ENCODE measurements at places on chromosomes 2 and 18.

DNA sequence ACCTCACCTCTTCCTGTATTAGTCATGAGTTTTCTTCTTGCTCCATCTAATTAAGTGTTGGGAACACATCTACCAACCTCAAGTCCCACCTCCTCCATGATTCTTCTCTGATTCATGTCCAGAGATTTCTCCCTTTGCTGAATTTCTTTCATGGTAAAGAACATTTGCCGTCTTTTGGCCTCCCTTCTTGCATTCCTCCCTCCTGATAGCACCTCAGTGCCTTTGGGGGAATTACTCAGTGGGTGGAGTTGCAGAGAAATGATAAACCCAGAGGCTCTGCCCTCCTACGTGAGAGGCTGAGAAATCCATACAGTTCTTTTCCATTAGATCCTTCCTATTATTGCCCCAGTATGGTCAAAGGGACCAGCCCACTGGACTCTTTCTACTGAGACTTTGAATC, 651.9 kb downstream of the SLC4A3 start:
- no peak for DNase-seq

- no peak for DNase-seq
These were observed 250 bp downstream of the ACTR1B start for GRCh38 chr2:97663626-97663961.

GRCh38 chr2:37819186-37819585, 105.9 kb upstream of the RMDN2 start:
- DNase-seq: no peak

DNA sequence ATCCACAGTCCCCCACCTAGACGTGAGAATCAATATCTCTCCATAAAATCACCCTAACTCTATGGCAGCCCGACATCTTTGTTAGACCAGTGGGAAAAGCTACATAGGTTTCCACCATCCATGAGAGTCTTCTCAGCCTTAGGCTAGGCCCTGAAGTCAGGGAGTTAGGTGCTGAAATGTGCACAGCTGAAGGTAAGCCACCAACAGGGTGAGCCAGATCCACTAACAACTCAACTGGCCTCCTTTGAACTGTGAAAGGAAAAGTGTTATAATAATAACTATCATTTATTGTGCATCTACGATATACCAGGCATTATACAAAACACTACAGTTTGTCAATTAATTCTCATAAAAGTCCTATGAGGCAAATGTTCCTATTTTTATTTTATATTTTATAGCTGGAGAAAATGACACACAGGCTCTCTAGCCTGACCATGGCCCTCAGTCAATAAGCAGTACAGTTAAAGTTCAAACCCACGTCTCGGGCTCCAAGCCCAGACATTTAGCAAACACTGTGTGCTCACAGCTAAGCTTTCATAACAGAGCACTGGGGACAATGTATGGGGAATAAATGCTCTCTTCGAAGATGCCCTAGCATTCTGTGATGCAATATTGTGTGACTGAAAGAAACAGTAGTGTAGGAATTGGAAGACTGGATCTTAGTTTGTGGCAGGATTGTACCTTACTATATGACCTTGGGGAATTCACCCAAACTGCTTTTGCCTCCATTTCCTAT, 11.2 kb upstream of the CYP27C1 start:
- DNase-seq: no peak

- DNase-seq: no peak
These were observed 13.0 kb downstream of the VPS4B start for GRCh38 chr18:63409301-63409700.

- DNase-seq: no peak
These were observed 345.1 kb downstream of the DYSF start for GRCh38 chr2:71798266-71799012.

GRCh38 chr2:119864318-119864717, 104.6 kb downstream of the PTPN4 start:
- no peak for DNase-seq

GRCh38 chr2:212299943-212300342, 238.7 kb downstream of the ERBB4 start:
- DNase-seq: no peak

GRCh38 chr2:76563730-76564129, 853.0 kb upstream of the GCFC2 start:
- no peak for DNase-seq

- DNase-seq: no peak
These were observed 179.4 kb upstream of the ZFP36L2 start for GRCh38 chr2:43405829-43406228.

- no peak for DNase-seq
These were observed 11.0 kb upstream of the CBLN2 start for GRCh38 chr18:72555101-72555500.

GRCh38 chr2:129895526-129896082, 83.9 kb upstream of the RAB6C start:
- DNase-seq: no peak

DNA sequence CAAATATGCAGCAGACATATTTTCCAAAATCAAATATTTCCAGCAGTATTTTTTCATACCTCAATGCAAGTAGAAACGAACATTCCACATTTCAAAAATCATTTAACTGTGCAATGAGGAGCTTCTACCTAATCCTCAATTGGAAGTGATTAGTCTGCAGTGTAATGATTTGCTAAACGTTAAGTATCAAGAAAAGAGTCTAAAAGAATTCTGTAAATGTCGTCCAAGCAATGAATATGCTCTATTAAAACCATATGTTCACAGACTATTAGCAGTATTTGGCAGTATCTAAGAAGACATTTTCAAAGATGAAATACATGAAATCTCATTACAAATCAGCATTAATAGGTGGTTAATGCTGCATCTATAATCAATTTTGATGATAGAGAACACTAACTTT, 15.9 kb downstream of the DYM start:
- DNase-seq: no peak

DNA sequence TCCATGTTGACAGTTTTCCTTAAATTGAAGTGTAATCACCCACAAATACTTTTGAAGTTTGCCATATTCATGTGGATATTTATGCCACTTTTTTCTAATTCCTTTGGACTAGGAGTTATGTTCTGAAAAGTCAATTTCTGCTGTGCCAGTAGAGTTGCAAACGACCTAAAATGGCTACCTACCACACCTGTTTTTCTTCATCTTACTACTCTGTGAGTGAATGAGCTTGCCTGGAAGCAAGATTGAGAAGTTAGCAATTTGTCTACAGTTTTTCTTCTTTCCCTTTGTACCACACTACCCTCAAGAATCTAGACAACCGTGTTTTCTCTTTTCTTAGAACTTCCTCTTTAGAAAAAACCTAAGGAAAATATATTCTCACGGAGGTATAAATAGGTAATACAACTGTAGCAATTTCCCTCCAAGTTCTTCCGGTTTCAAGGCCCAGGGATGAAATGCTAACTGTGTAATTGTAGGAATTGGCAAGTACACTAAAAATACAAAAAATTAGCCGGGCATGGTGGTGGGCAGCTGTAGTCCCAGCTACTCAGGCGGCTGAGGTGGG, 7.3 kb upstream of the SLC39A10 start:
- DNase-seq: no peak

GRCh38 chr2:200944467-200945394, 18.7 kb downstream of the ORC2 start:
- DNase-seq: peak; percentile 21

- DNase-seq: no peak
These were observed at the start of gene SP5 for GRCh38 chr2:170715062-170715931. Gene SP5, plus strand, starts transcription at chr2:170715337. Its CDS starts 176 bp downstream, at chr2:170715513.

GRCh38 chr2:100983201-100983600, 18.9 kb upstream of the RPL31 start:
- DNase-seq: no peak

- no peak for DNase-seq
These were observed 376.5 kb downstream of the TMEM182 start for GRCh38 chr2:103138123-103138901.

- DNase-seq: no peak
These were observed 56.5 kb upstream of the ERBB4 start for GRCh38 chr2:212595036-212595654.

DNA sequence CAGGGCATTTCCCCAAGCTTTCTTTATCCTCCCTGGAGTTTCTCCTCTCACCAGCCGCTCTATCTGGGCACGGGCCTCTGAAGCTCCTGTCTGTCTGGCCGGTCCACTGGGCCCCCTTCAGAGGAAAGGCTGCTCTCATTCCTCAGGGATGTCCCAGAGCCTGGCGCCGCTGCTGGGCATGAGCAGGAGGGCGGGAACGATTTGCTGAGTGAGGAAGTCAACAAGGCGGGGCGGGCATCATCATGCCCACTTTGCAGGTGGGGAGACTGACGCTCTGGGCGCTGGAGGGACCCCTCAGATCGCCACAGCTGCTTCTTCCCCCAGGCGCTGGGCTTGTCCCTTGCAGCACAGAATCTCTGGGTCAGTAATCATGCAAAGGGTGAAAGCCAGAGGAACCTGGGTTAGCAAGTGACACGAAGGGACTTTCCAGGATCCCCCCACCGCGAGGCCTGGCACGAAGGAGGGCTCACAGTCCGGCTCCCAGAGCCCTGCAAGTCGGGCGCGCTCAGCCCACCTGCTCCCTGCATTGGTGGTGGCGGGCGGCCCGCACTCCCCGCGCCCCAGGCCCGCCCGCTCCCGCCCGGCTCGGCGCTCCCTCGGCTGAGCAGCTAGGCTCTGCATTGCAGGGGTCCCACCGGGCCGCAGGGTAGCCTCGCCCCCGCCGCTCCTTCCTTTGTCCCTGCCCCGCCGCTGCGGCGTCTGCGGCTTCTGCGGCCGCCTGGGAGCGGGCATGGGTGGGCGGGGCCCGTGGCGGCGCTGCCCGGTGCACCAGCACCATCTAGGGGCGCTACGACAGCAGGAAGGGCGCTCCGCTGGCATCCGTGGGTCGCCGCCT, 157.8 kb downstream of the CYRIA start:
- no peak for DNase-seq

GRCh38 chr2:58572731-58573130, 331.6 kb upstream of the FANCL start:
- DNase-seq: no peak

DNA sequence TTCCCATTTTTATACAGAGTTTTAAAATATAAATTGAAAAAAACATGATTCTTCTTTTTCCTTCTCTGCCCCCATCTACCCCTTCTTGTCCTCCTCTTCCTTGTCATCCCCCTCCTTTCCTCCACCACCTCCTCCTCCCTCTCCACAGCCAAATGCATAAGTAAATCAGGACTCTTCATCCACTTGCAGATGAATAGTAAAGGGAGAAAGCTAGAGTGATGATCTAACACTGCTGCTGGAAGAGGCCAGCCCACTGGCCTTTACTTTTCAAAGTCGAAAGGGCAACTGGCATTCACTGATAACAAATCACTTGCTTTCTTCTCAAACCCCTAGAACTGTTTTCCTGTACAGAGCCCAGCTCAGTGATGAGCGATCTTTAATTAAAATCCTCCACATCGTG, 205.8 kb downstream of the PDE1A start:
- DNase-seq: no peak

GRCh38 chr2:188512456-188512855, 220.8 kb downstream of the GULP1 start:
- no peak for DNase-seq

- DNase-seq: peak; percentile 34
These were observed 36.8 kb downstream of the MOGAT1 start for GRCh38 chr2:222708274-222708710.

GRCh38 chr2:12291303-12291702, 425.4 kb upstream of the TRIB2 start:
- DNase-seq: no peak

DNA sequence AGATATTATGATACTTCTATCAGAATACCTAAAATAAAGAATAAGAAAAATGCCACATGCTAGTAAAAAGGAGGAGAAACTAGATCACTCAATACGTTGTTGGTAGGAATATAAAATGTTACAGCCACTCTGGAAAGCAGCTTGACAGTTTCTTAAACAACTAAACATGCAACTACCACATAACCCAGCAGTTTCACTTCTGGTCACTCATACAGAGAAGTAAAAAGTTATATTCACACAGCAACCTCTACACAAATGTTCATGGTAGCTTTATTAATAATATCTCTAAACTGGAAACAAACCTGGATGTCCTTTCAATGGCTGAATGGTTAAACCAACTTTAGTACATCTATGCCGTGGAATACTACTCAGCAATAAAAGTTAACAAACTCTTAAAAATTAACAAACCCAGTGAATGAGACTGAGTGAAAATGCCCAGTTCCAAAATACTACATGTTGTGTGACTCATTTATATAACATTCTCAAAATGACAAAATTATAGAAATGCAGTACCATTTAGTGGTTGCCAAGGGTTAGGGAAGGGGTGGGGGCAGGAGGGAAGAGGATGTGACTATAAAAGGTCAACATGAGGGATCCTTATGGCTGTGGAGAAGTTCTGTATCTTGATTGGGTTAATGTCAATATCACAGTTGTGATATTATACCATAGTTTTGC, 124.1 kb downstream of the MMADHC start:
- DNase-seq: no peak

DNA sequence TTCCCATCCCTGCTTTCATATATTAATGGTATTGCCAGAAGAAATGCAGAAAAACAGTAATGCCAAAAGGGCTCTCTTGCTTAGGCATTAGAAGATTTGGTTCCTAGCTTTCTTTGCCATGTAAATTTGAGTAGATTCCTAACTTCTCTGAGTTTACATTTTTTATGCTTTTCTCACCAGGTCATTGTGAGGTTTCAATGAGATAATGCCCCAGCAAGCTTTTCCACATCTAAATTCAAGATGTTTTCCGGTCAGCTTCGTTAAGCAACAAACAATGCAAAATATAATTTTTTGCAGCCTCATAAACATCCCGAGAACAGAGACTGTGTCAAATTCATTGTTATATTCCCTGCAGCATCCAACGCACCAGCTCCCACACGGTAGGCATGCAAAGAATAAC, 44.9 kb downstream of the NCKAP5 start:
- no peak for DNase-seq

DNA sequence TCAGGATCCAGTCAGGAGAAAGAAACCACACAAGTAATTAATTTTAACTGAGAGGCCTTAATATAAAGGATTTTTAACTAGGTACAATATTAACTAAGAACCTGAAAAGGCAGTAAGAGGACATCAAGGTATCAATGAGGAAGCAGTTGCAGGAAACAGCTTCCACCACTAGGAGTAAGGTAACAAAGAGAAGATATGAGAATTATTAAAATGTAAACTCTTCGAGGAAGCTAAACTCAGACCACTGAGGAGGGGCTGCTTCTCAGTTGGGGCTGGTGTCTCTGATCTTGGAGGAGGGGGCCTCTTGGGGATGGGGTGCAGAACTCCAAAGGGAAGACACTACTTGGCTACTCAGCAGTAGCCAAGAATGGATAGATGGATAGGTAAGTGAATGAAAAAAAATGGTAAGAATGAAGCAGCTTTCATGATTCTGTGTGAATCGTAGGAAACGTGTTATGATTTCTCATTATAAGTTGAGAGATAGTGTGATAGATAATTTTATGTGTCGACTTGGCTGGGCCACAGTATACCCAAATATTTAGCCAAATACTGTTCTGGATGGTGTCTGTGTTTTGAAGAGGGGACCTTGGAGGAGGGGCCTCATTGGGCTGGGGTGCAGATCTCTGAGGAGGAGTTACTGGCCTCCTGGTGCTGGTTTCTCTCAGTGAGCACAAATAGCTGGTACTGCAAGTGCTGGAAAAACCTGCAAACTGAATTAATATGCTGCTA, 547.7 kb upstream of the LRRTM1 start:
- DNase-seq: no peak
